Chondrocyte (in vitro differentiated cells): ENCODE measurements at places on chromosomes 13 and 19. TPM values are rescaled to one million over a fixed set of nuclear protein-coding genes. Genes with fewer than 3 reads are reported as not detected.

DNA sequence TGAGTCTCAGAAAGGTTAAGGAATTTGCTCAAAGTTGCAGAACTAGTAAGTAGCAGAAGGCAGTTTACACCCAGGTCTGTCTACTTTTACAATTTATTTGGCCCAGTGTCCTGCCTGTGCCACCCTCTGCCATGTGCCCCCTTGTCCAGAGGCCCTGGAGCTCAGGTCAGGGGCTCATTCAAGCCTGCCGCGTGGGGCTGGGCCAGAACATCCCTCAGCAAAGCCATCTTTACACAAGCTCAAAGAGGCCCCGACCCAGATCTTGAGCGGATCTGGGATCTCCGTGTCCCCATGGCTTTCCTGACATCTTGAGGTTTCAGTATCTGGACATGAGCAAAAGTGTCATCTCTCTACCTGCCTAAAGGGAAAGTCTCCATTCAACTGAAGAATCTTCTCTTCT lies 76.4 kb upstream of the VSTM2B start:
- DNase-seq = no peak

GRCh38 chr13:50721672-50721992 lies 121.9 kb downstream of the DLEU7 start:
- no peak for DNase-seq

Gene FAM216B
- total RNA-seq = not detected in 3 replicates

- DNase-seq = no peak
Measured at GRCh38 chr19:37991841-37992248, 84.8 kb downstream of the SIPA1L3 start.

GRCh38 chr13:113061796-113062425 lies 43.7 kb upstream of the F7 start:
- DNase-seq = peak; percentile 86

DNA sequence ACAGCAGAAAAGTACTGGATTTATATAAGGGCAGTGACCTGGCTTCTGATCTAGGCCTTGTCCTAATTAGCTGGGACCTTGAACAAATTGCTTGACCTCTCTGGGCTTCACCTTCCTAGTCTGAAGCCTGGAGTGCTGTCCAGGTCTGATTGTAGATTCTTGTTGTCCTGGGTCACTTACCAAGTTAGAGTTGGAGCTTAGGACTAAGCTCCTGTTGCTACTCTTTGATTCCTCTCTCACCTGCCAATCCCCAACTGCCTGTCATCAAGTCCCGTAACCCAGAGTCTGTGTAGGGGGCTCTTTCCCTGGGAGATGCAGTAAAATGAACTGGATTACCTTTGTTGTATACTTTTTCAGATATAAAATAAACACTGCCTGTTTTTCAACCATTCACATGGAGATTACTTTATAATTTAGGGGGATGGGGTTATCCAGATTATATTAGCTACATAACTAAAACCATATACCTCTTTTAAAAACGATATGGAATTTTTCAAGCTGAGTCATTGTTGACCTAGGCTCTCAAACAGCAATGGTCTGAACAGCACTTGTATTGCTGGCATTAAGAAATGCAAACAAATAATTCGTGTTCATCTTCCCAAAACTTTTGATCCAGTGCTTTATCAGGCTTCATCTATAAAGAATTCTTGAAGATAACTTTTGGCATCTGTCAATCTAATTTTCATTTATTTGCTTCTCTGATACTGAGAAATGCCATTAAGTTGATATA lies 5.8 kb downstream of the ARHGAP35 start:
- no peak for DNase-seq

GRCh38 chr13:75875450-75875849 lies 239.3 kb downstream of the LMO7 start:
- no peak for DNase-seq

- no peak for DNase-seq
Measured at GRCh38 chr19:15181394-15181793, 19.4 kb downstream of the NOTCH3 start.

DNA sequence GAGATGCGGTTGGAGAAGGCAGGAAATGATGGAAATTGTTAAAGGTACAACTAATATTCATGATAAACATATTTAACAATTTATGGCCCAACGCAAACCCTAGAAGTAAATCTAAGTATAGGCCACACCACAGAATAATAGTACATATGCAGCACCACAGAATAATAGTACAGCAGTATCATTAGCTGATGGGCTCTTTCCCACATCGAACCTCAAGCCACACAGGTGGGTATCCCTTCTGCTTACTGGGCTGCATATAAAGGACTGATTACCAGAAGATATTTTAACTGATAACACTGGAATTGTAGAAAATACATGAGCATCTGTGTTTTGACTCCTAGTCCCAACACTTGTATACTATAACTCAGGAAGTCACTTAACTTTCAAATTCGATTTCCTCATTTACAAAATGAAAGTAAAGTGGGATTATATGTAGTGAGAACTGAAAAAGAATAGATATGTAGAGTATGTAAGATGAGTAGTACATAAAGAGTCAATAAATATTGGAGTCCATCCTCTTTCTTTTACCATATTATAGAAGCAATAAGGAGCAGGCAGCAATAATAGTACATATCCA lies 91.5 kb downstream of the TSC22D1 start:
- no peak for DNase-seq

DNA sequence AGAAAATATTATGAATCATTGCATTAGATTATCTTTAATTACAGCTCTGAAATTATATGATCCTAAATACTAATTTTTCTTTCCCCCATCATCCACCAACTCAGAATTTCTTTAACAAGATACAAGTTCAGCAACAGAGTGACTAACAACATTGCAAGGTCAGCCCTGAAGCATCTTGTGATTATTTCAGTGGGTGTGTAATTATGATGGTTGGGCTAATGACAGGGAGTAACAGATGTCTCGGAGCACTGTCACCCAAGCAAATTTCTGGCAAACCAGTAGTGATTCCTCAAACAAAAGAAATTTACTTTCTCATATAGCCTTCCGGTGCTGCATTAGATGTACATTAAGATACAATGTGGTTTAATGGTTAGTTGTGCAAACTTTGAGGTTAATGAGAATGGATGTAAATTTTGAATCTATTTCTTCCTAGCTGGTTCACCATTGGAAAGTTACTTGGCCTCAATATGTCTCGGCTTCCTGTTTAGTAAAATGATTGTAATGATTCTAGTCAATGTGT lies 238.9 kb downstream of the ITGBL1 start:
- no peak for DNase-seq

- peak; percentile 5 for DNase-seq
Measured at GRCh38 chr13:30138511-30138910, 168.8 kb downstream of the KATNAL1 start.
